Thyroid gland (tissue), 4 donors: ENCODE measurements at places on chromosomes 12 and 14. TPM values are rescaled to one million over a fixed set of nuclear protein-coding genes. Genes with fewer than 3 reads are reported as not detected.

DTX1 gene
- 20.8 TPM for total RNA-seq

ARHGAP9 gene
- total RNA-seq: 5.2 TPM

FGF23 gene
- total RNA-seq: not detected

DNA sequence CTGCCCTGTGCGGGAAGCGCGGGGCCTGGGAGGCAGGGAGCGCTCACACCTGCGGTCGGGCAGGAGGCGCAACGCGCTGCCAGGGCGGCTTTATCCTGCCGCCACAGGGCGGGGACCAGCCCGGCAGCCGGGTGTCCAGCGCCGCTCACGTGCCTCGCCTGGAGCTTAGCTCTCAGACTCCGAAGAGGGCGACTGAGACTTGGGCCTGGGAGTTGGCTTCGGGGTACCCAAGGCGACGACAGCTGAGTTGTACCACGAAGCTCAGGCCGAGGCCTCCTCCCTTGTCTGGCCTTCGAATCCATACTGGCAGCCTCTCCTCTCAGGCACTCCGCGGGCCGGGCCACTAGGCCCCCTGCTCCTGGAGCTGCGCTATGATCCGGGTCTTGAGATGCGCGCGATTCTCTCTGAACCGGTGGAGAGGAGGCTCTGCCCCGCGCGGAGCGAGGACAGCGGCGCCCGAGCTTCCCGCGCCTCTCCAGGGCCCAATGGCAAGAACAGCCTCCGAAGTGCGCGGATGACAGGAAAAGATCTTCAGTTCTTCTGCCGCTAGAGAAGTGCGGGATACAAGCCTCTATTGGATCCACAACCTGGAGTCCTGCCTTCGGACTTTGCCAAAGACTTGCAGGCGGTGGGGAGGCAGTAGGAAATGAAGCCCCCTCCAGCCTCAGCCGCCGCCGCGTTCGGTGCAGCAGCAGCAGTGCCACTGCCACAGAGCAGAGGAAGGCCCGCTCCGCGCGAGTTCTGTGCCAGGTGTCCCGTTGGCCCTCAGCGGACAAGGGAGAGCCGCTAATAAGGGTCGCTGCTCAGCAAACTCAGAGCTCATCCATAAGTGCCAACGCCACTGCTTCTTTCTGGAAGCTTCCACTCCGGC is 6.8 kb downstream of the SIX1 start:
- H3K27ac ChIP-seq: no peak overlapping the region
- H3K4me3 ChIP-seq: no peak overlapping the region
- H3K36me3 ChIP-seq: no peaks in the 10 kb centered on the region
- no peak for DNase-seq
- peaks cover 71% of the 10 kb centered on the region for H3K27me3 ChIP-seq
- peaks cover 15% of the 10 kb centered on the region for H3K4me1 ChIP-seq

DNA sequence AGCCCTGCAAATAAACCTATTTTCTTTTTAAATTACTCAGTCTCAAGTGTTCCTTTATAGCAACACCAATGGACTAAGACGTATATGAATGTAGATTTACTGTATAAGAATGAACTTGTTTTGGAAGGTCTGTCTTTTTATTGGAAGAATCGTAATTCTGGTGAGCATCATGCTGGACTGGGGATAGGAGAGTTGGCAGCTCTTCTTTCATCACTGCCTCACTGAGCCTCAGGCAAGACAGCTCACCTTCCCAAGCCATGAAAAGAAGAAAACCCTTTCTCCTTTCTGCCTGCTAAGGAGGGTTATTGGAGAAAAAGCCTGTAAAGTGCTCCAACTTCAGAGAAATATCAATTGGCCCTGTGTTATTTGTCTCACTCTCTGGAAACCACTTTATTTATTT is 9.1 kb upstream of the RNF34 start:
- no peaks in the 10 kb centered on the region for H3K36me3 ChIP-seq
- no peak overlapping the region for H3K4me3 ChIP-seq
- H3K27me3 ChIP-seq: no peaks in the 10 kb centered on the region
- no peaks in the 10 kb centered on the region for H3K4me1 ChIP-seq

GRCh38 chr12:45725631-45726602 is 3.6 kb upstream of the ARID2 start:
- H3K4me1 ChIP-seq: peaks cover 24% of the 10 kb centered on the region
- no peaks in the 10 kb centered on the region for H3K36me3 ChIP-seq
- H3K27ac ChIP-seq: peak overlapping the region; percentile 99
- no peaks in the 10 kb centered on the region for H3K27me3 ChIP-seq
- DNase-seq: peak; percentile 12

DNA sequence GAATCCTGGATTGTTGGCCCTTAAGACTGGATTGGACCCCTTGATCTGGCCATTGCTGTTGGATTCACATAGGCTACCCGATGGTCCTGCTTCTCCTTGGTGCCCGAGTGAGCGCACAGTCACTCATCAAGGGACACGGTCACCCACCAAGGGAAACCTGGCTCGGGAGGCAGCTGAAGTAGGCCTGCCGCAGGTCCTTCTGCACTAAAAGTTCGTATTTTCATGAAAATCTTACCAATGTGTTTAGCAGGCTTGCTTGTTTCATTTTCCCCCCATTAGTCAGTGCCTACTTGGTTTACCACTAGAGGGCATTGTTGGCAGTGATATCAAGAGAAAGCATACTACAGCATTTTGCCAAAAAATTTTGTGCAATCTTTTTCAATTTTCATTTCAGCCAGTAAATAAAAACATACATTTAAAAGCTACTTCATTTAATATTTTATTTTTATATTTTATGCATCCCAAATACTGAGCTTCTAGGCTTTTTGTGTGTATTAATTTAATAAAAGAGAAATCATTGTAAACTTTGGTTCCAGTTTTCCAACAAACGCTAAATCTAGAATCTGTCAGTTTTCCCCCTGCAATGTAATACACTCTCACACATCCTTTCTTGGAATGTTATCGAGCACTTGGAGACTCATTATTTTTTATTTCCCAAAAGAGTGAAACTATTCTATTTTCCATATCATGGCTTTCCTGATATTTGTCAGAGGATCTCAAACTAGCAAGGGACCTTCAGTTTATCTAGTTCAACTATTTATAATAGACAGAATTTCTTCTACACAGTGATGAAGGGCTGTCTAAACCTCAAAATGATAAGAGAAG is 116.7 kb downstream of the LMNTD1 start:
- no peak overlapping the region for H3K27ac ChIP-seq
- H3K4me1 ChIP-seq: peaks cover 16% of the 10 kb centered on the region
- H3K4me3 ChIP-seq: no peak overlapping the region
- H3K36me3 ChIP-seq: no peaks in the 10 kb centered on the region

- peaks cover 35% of the 10 kb centered on the region for H3K4me1 ChIP-seq
- no peaks in the 10 kb centered on the region for H3K36me3 ChIP-seq
- no peaks in the 10 kb centered on the region for H3K27me3 ChIP-seq
- H3K4me3 ChIP-seq: no peak overlapping the region
These were observed 8.6 kb upstream of the SNRNP35 start for GRCh38 chr12:123449249-123449733.

DNA sequence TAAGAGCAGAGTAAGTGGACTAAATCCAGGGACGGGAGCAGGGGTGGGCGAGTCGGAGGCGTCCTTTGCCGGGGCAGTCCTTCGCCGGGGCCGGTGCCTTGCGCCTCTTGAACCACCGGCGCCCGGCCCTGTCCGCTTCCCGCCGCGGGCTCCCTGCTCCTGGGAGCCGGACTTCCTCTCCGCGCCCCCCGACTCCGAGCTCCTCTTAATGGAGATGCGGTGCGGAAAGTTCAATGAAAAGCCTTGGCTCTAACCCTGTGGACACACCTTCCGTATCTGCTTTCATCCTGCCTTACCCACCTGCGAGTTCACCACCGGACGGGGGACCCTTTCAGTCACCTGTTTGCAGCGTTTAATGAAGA is 412 bp downstream of the FGFR1OP2 start:
- peaks cover 40% of the 10 kb centered on the region for H3K4me1 ChIP-seq
- no peaks in the 10 kb centered on the region for H3K36me3 ChIP-seq
- H3K27ac ChIP-seq: peak overlapping the region; percentile 99
- no peak for DNase-seq
